CD4-positive, alpha-beta T cell treated with Interleukin-6 for 4 hours (primary cell): ENCODE measurements at places on chromosomes 4 and X.

- no peak for DNase-seq
These were observed at the start of gene GAB1 for GRCh38 chr4:143336781-143337599. Gene GAB1 (plus strand): TSS chr4:143336876. CDS start chr4:143337189, 313 bp downstream.

DNA sequence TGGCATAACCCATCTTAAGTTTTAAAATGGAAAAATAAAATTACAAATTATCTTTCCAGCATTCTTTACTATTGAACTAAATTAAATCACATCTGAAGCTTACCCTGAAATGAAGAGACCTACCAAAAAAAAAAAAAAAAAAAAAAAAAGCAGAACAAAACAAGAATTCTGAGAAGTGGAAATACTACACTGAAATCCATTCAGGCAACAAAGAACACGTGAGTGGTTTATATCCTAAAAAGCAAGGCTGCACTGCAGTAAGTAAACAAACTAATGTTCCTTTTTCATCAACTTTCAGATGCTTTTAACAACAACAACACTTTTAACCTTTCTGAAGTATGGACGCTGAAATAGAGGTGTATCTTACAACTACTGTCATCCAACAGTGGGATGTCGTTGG lies 7.5 kb downstream of the FRYL start:
- no peak for DNase-seq

DNA sequence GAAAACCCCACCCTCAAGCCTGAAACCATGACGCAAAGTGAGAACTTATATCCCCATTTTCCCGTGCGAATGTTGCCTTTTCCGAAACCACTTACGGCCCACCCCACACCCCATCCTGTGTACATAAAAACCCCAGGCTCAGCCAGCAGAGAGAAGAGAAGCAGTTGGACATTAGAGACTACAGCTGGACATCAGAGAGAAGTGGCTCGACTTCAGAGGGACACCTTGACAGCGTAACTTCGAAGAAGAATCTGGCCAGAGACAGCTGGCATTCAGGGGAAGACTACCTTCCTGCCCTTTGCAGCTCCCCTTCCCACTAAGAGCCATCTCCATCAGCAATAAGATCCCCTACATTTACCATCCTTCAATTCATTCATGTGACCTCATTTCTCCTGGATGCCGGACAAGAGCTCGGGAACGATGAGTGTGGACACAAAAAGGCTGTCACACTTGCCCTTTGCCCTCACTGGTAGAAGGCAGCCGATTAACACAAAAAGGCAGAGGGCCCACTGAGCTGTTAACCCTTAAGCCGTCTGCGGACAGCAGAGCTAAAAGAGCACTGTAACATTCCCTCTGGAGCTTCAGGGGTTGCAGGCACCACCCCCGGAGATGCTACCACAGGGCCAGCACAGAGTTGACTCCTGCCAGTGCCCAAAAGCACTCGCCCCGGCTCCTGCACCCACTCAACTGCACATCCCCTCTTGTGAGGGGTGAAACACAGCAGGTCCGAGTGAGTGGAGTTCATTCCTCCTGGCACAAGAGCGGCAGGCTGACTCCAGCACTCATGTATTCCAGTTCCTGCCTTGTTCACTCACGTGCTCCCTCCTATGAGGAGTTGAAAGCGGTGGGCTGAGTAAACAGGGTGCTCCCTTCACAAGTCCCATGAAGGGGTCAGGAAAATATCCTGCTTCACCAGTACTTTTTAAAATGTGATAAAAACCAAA lies 7.5 kb downstream of the CHM start:
- DNase-seq: no peak

DNA sequence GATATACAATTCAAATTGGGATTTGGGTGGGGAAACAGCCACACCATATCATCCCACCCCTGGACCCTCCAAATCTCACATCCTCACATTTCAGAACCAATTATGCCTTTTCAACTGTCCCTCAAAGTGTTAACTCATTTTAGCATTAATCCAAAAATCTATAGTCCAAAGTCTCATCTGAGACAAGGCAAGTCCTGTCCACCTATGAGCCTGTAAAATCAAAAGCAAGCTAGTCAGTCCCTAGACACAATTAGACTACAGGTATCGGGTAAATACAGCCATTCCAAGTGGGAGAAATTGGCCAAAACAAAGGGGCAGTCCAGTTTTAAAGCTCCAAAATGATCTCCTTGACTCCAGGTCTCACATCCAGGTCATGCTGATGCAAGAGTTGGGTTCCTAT lies 128.0 kb downstream of the NBDY start:
- no peak for DNase-seq
